ENCODE measurements at places on chromosomes 16 and 17.

GRCh38 chr16:64969221-64969620 lies 152.6 kb downstream of the CDH11 start:
- no peak for DNase-seq

GRCh38 chr17:27760069-27760885 lies 40.1 kb downstream of the NOS2 start:
- peak; percentile 66 for DNase-seq

GRCh38 chr17:15659236-15659635 lies 24.9 kb downstream of the TRIM16 start:
- no peak for DNase-seq

- no peak for DNase-seq
Observed at GRCh38 chr17:382644-383533, 30.3 kb upstream of the RPH3AL start.

GRCh38 chr16:71464231-71464630 lies 2.2 kb upstream of the ZNF23 start:
- no peak for DNase-seq

GRCh38 chr17:62670202-62670821 lies 42.8 kb downstream of the MRC2 start:
- DNase-seq: no peak

DNA sequence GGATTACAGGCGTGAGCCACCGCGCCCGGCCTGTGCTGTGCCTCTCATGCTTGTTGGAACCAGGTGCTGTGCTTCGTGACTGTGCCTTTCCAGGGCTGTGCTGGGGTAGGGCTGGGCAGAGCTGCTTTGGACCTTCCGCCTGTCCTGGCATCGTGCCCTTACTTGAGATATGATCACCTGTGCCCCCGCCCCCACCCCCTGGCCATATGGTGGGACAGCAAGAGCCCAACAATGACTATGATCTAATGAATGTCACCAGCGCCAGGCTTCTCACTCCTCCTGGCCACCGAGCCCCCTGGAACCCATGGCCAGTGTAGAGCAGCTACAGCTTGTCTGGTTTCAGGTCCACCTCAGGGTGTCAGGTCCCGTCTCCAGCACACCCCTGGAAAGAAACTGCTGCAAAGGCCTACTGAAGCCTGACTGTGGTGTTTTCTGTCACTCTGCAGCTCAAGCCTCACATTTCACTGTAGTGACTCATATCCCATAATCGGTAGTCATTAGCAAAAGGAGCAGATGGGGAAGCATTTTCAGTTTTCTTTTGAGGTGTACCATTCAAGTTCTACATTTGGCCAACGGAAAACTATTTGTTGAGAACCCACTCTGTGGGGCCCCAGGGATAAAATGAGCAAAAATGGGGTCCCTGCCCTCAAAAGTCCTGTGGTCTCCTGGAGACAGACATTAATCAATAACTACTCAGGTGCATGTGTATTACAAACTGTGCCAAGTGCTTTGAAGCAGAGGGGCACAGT lies 22.1 kb downstream of the FCSK start:
- DNase-seq: no peak

GRCh38 chr16:67969254-67970039 lies 1.0 kb upstream of the SLC12A4 start:
- no peak for DNase-seq

DNA sequence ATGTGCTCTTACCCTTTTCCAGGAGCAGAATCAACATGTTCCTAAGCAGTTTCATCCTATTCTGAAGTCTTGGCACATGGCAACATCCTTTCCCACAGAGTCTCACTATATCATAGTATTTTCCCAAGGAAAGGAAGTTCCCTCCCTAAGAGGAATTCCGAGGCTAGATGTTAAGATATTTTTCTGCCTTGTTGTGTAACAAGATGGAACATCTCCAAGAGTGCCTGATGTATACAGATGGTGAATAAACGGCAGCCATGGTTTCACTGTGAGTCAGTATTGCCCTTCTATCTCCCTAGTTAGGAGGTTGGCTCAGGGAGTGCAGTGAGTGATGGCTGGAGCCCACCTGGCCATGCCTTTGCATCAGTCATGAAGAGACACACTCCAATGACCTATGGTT lies 48.2 kb downstream of the SPACA3 start:
- no peak for DNase-seq

GRCh38 chr17:2030779-2031163 lies 818 bp downstream of the DPH1 start:
- DNase-seq: no peak

DNA sequence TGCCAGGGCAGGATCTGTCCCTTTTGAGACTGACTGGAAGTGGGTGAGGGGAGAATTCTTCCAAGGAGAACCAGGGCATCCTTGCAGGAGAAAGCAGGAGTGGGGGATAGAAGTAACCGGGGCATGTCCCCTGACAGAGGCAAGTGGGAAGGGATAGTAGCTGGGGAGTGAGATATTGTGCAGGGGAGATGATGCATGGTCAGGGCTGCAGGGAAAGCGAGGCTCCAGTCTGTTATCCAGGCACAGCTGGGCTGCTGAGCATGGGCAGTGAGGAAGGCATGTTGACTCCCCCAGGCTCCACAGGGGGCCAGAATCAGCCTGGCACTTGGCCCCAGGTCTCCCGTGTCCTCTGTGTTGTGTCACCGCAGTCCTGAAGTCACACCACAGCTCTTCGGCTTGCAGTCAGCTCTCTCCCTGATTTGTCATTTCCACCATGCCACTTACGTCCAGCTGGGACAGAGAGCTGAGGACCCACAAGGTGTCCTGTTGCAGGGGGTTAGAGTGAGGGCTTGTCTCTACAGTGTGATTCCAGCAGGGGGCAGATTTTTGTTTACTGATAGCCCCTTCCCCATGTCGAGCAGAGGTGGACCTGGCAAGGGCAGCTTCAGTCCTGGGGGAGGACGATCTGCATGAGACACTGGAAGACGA lies 40.9 kb downstream of the B9D1 start:
- no peak for DNase-seq

GRCh38 chr16:2535625-2536013 lies 2.2 kb upstream of the PDPK1 start:
- DNase-seq: no peak

- DNase-seq: no peak
Observed at GRCh38 chr17:7440113-7440833, 961 bp downstream of the FGF11 start.

GRCh38 chr16:31145398-31145990 lies 4.4 kb downstream of the PRSS36 start:
- no peak for DNase-seq

DNA sequence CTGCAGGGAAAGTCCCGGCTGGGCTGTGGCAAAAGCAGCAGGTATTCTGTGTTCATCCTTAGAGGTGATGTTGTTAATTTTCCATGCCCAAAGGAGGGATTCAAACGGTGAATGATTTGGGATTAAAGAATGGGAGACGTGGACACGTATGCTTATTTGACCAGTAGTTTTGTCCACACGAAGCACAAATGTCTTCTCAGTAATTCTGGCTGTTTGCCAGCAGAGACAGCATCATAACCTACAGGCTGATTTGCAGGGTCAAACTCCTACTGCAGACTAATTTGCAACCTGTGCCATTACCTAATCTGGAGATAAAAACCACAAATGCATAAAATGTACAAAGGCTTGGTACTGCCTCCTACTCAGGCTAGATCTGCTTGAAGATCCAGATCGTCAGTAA lies 14.1 kb downstream of the MTHFSD start:
- no peak for DNase-seq

DNA sequence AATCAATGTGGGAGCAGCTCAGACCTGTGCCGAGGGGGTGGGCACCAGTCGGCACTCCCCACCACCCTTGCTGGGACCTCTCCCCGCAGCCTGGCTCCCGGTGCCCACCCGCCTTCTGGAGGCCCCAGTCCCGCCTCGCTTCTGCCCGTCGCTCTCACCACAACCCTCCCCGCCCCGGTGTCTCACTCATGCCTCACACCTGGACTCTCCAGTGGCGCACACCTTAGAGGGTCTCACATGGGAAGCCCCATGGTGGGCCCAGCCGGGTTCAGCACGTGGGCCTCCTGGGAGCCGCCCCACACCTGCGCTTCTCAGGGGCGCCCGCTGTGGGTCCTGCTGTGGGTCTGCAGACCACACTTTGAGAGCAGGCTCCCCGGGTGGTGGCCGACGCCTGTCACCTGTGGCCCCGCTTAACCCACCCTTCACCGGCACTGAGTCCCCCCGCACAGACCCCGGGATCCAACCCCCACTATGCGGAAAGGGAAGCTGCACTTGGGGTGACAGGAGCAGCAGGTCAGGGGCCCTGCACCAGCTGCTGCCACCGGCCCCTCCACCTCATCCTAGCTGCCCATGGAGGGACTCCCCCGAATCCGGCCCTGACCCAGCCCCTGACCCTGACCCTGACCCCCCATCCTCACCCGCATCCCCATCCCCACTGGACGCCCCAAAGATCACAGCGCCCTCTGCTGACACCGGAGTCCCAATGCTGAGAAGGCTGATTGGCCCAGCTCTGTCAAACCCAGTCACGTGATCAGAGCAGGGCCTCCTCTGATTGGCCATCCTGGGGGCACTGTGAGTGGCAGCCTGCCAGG lies 27.4 kb upstream of the SLC38A10 start:
- no peak for DNase-seq

DNA sequence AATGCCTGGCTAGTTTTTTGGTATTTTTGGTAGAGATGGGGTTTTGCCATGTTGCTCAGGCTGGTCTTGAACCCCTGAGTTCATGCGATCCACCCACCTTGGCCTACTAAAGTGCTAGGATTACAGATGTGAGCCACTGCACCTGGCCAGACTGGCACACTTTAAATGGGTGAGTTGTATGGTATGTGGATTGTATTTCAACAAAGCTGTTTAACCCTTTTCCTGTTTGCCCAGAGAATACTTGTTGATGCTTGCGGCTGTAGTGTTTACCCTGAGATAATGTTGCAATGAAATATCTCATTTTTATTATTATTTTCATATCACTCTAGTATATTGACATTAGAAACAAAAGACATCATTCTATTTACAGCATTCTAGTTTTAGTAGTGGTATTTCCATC lies 17.1 kb upstream of the TMEM94 start:
- no peak for DNase-seq

GRCh38 chr16:67173808-67174705 lies 3.7 kb downstream of the NOL3 start:
- peak; percentile 25 for DNase-seq

- DNase-seq: no peak
Observed at GRCh38 chr17:12619459-12620199, 46.1 kb upstream of the MYOCD start.

GRCh38 chr17:19313746-19314651 lies 48.5 kb downstream of the B9D1 start:
- no peak for DNase-seq

- no peak for DNase-seq
Observed at GRCh38 chr16:78098595-78099270, 721 bp upstream of the WWOX start.

GRCh38 chr17:59287452-59287851 lies 44.0 kb upstream of the YPEL2 start:
- DNase-seq: no peak

DNA sequence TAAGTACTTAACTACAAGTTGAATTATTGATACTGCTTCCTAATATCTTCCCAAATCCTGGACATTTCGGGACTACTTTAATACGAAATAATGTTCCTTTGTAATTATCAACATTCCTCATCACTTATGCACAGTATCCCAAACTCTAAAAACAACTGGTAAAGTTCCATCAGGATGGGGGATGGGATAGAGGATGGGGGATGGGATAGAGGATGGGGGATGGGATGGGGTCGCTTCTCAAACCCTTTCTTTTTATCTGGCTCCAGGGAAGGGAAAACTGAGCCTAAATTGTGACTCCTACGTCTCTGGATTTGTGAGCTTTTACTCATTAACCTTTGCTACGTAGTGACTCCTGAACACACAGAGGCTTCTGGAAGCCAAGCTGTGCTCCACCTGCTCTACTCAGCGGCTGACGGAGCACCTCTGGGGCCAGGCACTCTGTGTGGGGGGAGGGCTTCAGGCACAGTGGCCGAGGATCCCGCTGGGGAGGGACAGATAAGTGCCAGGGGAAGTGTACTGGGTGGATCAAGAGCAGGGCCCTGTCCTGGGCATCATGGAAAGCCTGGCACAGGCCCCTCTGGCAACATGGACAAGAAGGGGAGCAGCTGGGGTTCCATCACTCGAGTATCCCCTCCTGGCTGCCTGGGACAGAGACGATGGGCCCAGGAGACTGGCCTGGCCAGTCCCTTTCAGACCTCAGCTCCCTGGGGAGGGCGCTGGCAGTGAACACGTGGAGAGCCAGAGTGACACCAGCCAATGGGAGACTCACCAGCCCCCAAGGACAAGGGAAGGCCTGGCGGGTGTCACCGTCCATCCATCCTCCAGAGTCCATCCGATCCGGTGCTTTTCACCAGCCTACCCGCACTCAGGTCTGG lies 56.2 kb downstream of the PGS1 start:
- no peak for DNase-seq

GRCh38 chr16:29148867-29149272 lies 164.0 kb downstream of the LAT start:
- peak; percentile 24 for DNase-seq

DNA sequence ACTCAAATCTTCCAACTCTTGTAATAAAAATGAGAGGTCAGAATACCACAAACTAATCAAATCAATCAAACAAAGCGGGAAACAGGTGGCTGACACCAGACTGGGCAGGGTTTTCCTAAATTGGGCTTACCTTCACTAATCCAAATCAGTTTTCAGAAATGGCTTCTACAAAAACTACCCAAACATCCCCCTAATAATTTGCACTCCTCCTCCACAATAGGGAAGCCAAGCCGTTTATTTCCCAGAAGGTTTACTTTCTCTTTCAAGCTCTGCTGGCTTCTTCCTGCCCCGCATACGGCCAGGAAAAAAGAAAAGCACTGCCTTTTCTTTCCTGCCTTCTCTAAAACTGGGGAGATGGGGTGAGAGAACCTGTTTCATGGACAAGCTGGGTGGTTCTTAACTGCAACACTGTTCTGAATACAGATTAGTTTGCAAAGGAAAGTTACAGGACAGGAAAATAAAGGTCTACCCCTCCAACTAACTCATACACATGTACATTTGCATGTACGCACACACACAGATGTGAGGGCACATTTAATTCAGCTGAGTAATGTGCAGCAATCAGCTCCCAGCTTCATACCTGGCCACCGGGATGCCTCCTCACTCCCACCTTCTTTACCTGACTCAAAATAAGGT lies 9.2 kb downstream of the STAT3 start:
- DNase-seq: no peak

- DNase-seq: no peak
Observed at GRCh38 chr16:71927787-71928186, 32.5 kb downstream of the IST1 start.
